ENCODE measurements at places on chromosomes 3 and 15.

GRCh38 chr3:124213641-124214040 lies 221.7 kb upstream of the ROPN1 start:
- DNase-seq = no peak

- no peak for DNase-seq
Observed at GRCh38 chr3:158743664-158744566, 11.7 kb upstream of the RARRES1 start.

- no peak for DNase-seq
Observed at GRCh38 chr15:94844538-94845389, 613.4 kb downstream of the MCTP2 start.

DNA sequence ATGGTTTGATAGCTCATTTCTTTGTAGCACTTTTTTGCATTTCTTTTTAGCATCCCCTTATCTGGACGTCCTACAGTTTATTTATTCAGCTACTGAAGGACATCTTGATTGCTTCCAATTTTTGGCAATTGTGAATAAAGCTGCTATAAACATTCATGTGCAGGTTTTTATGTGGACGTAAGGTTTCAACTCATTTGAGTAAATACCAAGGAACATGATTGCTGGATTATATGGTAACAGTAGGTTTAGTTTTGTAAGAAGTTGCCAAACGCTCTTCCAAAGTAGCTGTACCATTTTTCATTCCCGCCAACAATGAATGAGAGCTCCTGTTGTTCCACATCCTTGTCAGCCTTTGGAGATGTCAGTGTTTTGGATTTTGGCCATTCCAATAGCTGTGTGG lies 29.5 kb upstream of the ACTL6A start:
- no peak for DNase-seq

GRCh38 chr3:149160754-149161300 lies 31.4 kb downstream of the HPS3 start:
- DNase-seq = no peak

DNA sequence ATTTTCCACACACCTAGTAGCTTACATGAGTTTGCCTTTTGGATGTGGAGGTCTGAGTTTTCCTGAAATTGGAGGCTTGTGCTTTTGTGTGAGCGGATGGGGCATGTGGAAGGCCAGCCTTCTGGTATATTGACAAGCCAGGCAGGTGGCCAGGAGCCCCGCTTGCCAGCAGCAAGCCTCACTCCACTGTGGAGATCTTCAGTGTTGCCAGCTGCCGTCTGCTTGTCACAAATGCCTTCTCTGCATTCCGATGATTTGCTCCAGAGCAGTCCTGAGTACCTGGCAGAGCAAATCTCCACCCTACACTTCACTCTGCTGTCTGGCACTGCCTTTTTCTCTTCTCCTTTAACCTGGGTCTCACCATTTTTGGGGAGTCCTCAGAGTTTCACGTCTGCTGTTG lies 29.1 kb upstream of the CHST2 start:
- DNase-seq = no peak

DNA sequence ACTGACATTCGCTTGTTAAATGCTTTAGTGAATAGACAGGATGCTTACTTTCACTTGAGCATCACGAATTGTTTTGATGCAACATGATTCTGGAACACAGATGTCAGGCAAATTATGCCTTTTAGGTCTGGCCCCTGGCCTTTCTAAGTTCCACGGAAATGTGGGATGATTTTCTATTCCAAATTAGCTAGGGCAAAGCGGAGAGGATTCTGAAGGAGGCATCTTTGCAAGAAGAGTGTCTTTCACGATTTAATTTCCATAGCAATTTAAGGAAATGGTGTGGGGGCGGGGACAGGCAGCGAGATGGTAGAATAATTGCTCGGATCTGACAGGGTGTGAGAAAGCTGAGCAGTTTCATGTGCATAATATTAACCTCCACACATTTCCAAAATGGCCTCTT lies 238.5 kb upstream of the KCNMB2 start:
- DNase-seq = no peak

GRCh38 chr15:45456212-45457106 lies 66.1 kb downstream of the SLC30A4 start:
- DNase-seq = no peak

Data from cortex of kidney (tissue), 1 donor.